M059J (cell line): ENCODE measurements at places on chromosomes 2 and 18. TPM values are rescaled to one million over a fixed set of nuclear protein-coding genes. Genes with fewer than 3 reads are reported as not detected.

GRCh38 chr2:78408795-78409118 is 616.7 kb upstream of the REG3G start:
- DNase-seq, result no peak

GRCh38 chr2:21676041-21676440 is 552.3 kb downstream of the TDRD15 start:
- DNase-seq, result no peak

- no peak for DNase-seq
Measured at GRCh38 chr2:127388423-127389164, 819 bp upstream of the MAP3K2 start.

GRCh38 chr2:126966601-126967000 is 67.9 kb downstream of the TEX51 start:
- DNase-seq, result no peak

GRCh38 chr2:227411320-227411989 is 23.7 kb upstream of the SCYGR1 start:
- peak; percentile 82 for DNase-seq

GRCh38 chr18:77073336-77074093 is 59.1 kb downstream of the MBP start:
- DNase-seq, result no peak

DNA sequence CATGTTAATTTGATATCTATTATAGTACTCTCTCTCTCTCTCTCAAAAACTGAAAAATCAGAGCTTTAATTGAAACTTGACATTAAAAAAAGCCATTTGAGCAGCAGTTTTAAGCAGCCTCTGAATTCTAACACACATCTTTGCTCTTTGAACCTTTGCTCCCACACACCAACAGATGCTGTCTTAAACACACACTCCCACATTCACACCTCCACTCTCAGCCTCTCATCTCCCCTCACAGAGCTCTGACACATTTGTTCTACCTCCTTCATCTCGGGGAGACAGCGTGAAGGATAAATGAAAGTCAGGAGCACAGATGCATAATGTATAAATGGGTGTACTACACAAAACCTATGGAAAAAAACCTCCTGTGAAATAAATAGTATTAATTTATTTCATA is 95.2 kb downstream of the NAB1 start:
- no peak for DNase-seq

DNA sequence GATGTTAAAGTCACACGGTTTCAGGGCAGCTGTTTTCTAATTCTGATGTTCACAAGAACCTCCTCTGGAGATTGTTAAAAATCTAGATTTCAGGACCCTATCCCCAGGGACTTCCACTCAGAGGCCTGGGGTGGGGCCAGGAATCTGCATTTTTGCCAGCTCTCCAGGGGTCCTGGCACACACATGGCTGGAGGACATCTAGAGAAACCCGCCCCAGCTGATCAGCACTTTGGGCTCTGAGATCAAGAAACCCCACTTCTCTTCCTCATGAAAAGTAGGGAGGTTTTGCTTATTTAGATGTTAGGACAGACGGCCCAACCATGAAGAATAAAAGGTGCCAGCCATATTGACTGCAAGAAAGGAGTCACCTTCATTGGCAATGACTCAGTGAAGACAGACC is 148.8 kb downstream of the TNS1 start:
- no peak for DNase-seq

GRCh38 chr2:85716346-85716914 is 22.3 kb downstream of the GNLY start:
- no peak for DNase-seq

GRCh38 chr2:34419856-34420255 is 820.8 kb upstream of the FAM98A start:
- no peak for DNase-seq

GRCh38 chr2:152134488-152135280 is 35.8 kb upstream of the CACNB4 start:
- DNase-seq, result peak; percentile 14

DNA sequence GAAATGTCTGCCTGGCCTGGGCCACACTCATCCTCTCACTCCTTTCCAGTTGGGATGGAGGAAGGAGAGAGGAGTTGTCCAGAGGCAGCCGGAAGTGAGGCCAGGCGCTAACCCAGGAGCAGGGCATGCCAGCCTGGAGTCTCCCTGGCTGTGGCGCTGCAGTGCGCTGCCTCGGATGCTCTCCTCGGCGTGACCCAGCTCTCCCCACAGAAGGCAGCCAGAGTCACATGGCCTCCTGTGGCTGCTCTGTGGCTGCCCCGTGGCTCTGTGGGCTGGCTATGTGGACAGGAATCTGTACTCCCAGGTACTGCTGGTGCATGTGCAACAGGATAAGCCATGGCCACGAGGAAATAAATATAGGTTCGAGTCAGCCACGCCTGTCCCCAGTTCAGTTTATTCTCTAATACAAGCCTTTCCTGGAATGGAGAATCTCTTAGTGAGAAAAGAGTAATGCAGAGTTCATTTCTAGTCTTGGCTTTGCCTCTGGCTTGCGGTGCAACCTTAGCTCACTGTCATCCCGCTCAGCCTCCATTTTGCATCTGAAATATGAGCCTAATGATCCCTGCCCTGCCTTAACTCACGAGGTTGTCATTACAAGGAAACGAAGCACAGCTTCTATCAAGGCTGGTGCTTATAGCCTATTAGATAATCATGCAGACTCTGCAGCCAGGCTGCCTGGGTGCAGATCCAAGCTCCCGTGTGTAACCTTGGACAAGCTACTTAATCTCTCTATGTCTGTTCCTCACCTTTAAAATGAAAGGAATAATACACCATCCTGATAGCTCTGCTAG is 106.3 kb downstream of the ANTXR1 start:
- peak; percentile 40 for DNase-seq

DNA sequence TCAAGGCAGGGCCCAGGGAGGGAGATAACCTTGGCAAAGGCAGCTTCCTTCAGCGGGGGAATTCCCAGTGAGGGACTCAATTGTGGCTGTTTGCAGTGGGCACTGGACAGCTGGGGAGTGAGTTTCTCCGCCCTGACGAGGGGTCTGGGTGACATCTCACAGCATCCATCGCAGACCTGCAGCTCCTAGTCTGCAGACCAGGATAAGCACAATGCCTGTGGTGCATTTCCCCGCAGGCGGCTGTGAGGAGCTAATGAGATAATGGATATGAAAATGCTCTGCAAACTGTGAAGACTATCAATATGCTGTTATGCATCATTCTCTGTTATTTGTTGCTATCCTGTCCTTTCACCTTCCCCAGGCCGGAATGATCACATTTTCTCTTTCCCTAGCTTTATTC is 30.0 kb upstream of the CYP1B1 start:
- no peak for DNase-seq

DNA sequence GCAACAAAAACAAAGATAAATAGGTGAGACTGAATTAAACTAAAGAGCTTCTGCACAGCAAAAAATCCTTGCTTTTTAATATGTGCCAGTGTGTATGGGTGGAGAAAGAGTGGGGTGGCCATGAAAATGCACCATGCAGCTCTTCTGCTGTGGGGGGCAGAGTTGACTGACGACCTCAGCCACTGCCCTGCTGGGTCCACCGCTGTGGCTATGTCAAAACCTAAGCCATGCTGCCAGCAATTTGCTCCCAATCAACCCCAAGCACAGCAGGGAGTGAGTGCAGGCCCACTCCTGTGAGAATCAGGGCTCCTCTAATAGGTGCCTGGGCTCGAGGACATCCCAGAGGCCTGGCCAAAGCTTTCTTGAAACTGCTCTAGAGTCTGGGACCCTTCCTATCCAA is 235.6 kb upstream of the RBBP8 start:
- DNase-seq, result no peak

DNA sequence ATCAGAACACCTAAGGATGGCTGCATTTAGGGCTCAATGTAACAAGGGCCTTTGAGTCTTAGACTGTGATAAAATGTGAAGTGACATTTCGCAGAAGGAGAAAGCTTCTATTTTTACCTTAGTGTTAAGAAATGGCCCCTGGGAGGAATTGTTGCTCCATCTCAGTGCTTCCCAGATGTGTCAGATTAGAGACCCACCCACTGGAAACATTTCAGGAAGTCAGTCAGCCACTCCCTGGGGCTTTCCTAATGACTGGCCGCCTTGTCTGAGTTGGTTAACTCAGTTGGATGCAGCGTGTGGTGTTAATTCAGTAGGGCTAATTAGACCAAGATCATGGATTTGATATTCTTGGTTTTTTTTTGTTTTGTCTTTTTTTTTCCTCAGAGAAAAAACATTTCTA is 355.9 kb downstream of the PIK3C3 start:
- peak; percentile 6 for DNase-seq

- no peak for DNase-seq
Measured at GRCh38 chr2:17793803-17794354, 22.4 kb upstream of the MSGN1 start.

GRCh38 chr2:64656379-64656778 is 2.7 kb upstream of the SERTAD2 start:
- peak; percentile 22 for DNase-seq

GRCh38 chr18:10089881-10090280 is 176.1 kb downstream of the VAPA start:
- no peak for DNase-seq

GRCh38 chr2:101704046-101704466 is 6.5 kb downstream of the MAP4K4 start:
- no peak for DNase-seq

DNA sequence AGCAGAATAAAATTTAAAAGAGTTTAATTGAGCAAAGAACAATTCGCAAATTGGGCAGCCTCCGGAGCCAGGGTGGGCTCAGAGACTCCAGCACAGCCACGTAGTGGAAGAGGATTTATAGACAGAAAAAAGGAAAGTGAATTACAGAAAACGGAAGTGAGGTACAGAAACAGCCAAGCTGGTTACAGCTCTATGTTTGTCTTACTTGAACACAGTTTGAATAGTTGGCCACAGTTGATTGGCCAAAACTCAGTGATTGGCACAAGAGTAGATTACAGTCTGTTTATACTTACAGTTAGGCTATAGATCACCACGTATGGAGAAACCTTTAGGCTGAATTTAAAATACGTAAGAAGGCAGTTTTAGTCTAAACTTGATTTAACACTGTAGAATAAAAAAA is 78.8 kb upstream of the NEDD4L start:
- no peak for DNase-seq

DNA sequence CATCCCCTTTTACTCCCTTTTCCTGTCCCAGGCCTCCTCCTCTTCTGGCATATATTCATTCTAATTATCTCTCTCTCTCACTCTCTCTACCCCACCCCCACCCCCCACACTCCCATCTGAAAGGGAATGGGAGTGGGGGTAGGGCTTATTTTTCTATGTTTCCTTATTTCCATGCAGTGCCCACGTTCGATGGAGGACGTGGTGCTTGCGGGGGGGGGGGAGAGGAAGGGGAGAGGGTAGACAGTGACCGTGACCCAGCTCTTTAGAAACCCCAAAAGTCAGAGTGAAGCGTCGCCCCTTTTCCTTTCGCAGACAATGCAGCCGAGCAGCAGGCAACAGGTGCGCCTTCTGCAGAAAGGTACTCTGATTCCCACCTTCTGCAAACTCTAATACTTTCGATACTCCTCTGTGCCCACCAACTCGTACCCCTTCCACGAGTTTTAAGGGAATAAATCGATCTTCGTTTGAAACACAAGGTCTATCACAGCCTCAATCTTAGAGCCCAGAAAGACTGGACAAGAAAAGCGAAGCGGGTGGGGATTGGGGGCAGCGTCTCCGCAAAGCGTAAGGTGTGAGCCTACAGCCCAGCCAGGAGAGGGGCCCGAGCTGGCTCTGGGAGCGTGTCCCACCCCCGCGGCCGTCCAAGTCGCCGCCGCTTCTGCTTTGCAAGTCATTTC is 891 bp upstream of the NR4A2 start:
- no peak for DNase-seq

DNA sequence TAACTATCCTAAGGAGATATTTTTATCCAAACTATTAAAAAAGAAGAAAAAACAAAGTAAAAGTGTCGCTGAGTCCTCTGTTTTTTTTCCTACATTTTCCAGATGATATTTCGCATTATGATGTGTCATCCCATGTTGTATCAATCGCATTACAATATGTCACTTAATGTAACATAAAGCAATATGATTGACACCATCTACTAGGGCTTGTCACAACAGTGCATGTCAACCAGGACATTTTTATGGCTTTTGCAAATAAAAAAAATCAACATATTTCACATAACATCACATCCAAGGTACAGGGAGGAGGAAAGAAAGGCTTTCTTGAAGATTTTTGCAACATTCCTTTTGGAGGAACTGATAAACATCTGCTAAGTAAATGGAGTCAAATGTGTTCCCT is 308.9 kb downstream of the ETAA1 start:
- no peak for DNase-seq

GRCh38 chr2:7866825-7867224 is 815.0 kb upstream of the ID2 start:
- no peak for DNase-seq

DNA sequence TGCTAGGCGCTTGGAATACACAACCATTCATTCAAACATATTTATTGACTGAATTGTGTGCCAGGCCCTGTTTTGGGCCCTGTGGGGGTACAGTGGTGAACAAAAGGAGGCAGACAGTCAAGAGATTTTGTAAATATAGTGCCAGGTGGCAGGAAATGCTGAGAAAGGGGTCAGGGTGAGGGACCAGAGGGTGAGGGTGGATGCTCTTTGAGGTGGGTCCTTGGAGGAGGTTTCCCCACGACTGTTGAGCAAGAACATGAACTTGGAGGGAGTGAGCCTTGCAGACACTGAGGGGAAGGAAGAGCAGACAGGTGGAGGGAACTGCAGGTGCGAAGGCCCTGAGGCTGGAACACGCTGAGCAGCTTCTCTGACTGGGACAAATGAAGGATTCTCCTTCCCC is 40.7 kb downstream of the ODC1 start:
- no peak for DNase-seq

DNA sequence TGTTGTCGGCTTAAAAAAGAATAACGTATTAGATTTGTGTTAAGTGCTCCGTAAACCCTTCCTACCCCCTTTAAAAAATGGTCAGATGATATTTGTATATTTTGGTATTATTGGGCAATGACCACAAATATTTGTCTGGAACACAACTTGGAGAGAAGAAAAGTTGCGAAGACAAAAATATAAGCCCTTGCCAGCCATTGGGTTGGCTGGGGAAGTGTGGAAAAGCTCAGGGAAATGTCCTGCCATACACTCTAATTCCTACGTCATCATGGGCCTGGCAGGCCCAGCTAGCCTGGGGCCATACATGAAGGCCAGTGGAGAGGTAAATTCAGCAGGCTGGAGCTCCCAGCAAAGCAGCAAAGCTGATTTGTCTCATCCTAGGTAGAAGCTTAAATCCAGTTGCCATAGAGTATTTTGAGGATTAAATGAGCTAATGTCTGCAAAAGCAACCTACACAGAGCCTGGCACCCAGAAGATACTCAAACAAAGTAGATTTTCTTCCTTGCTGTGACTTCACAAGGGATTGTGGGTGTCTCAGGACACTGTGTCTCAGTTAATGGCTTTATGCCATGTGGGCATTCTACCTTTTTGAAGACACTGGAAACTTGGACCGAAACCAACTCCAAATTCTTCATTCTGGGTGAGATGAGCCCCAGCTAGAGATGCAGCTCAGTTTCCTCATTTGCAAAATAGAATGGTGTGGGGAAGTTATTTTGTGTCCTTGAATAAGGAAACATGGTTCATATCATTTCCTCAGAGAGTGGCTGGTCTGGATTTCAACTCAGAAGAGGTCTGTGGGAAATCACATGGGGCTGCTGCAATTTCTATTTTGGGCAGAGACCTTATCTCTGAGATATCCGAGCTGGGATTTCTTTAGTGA is 87.9 kb upstream of the MAP4K3 start:
- DNase-seq, result peak; percentile 62

The CD8A gene
- not detected in 2 replicates for total RNA-seq

The PRKAG3 gene
- not detected in 2 replicates for total RNA-seq

The TUBA3E gene
- total RNA-seq, result not detected in 2 replicates

The GPR148 gene
- total RNA-seq, result not detected in 2 replicates

The ACSL3 gene
- total RNA-seq, result 83.1 and 90.6 TPM in 2 replicates

The TTN gene
- total RNA-seq, result 0.52 and 0.71 TPM in 2 replicates

The C2orf80 gene
- total RNA-seq, result not detected in 2 replicates

The CRIM1 gene
- 98.2 and 186 TPM in 2 replicates for total RNA-seq

The IL1RL2 gene
- total RNA-seq, result not detected in 2 replicates

The DNAH7 gene
- 0.64 and 1.1 TPM in 2 replicates for total RNA-seq

The LOXHD1 gene
- total RNA-seq, result not detected in 2 replicates
